Neural crest cell (in vitro differentiated cells): ENCODE measurements at places on chromosomes 16 and 17. TPM values are rescaled to one million over a fixed set of nuclear protein-coding genes. Genes with fewer than 3 reads are reported as not detected.

Gene PRR35
- not detected in 2 replicates for total RNA-seq

Gene TMEM204
- 0.98 and 1.3 TPM in 2 replicates for total RNA-seq

Gene KRTAP3-1
- total RNA-seq: not detected in 2 replicates

Gene GAST
- total RNA-seq: not detected in 2 replicates

Gene MPV17L
- total RNA-seq: 4.9 and 5.9 TPM in 2 replicates
